SK-N-MC (cell line): ENCODE measurements at places on chromosomes 3 and 15.
A peak's percentile ranks its signal among the peaks of the same experiment; 100 is the strongest.

GRCh38 chr15:74889883-74890664, at the start of gene MPI:
TSS of gene MPI (plus strand) at chr15:74890042. CDS start at chr15:74890074, 32 bp downstream.
- DNase-seq = no peak

- DNase-seq = peak; percentile 93
Measured at GRCh38 chr15:66765478-66766281, 63.6 kb downstream of the SMAD6 start.

DNA sequence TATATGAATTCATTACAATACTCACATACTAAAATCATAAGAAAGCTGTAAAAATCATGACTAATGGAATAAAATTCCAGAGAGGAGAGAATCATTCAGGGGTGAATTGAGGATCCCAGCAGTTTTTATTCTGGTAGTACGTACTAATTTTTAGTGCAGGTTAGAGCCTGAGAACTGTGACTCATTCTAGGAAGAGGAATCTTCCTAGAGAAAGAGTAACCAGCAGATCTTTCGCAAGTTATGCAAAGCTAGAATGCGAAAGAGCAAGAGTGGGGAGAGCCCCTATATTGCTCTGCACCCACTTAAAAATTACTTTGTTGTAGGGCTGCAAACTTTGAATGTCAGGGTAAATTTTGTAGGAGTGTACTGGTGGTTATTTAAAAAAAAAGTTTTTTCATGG, 303.6 kb upstream of the ARPP21 start:
- no peak for DNase-seq

- DNase-seq = no peak
Measured at GRCh38 chr15:58246041-58246440, 107.9 kb downstream of the AQP9 start.

- no peak for DNase-seq
Measured at GRCh38 chr3:160948273-160948672, 156.9 kb downstream of the B3GALNT1 start.

- DNase-seq = no peak
Measured at GRCh38 chr3:187748050-187748481, 2.8 kb upstream of the BCL6 start.

DNA sequence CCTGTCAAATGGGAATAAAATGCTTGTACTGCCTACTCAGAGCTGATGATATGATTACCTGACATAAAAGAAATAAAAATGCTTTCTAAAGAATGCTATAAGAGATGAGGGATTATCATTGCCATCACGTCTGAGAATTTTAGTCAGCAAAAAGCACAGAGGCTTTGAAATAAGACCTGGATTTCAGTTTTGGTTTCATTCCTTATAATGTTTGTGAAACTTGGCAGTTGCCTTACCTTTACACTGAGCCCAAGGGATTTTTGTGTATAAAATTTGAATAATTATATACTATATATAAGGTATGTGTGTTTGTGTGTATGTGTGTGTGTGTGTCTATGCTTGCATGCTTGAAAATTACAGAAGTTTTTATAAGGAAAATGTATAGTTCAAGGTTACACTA, 634.8 kb upstream of the BCHE start:
- no peak for DNase-seq

GRCh38 chr15:41943543-41944312, 28.6 kb downstream of the EHD4 start:
- DNase-seq = no peak
